Glutamatergic neuron (in vitro differentiated cells): ENCODE measurements at places on chromosomes 7 and 10.
A peak's percentile ranks its signal among the peaks of the same experiment; 100 is the strongest.

GRCh38 chr7:133561396-133561795, 308.5 kb downstream of the EXOC4 start:
- DNase-seq = no peak

DNA sequence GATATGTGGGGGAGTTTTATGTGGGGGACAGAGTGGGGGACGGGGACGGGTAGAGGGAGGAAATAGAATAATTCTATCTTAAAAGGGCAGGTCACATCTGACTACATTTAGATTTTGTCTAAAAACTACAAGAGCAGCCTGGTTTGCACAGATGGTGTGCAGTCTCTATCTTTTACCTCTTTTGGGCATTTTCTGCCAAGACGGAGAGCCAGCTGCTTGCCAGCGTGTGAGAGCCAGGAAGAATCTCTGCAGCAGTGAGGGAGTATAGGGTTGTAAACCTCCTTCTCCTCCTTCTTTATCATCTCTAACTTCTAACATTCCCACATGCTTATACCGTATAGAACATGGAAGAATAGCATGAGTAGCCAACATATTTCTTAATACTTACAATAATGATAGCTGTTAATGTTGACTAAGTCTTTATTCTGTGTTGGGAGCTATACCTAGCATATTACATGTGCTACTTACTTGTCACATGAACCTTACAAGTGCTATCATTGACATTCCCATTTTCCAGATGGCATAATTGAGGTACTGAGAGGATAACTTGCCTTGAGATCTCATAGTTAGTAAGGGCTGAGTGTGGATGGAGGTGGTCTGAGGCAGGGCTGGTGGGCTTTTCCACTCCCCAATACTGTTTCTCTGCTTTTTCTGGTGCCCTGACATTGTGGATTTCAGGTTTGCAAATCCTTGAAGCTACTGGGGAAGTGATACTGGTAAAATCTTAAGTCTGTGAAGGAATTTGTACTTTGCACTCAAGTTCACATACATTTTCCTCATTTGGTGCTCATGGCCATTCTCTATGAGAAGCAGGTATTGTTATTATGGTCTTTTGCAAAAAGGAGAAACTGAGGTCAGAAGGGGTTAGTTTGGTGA, 1.1 kb downstream of the ENTPD1 start:
- DNase-seq = no peak

- no peak for DNase-seq
Measured at GRCh38 chr7:38773430-38773829, 135.6 kb downstream of the VPS41 start.

DNA sequence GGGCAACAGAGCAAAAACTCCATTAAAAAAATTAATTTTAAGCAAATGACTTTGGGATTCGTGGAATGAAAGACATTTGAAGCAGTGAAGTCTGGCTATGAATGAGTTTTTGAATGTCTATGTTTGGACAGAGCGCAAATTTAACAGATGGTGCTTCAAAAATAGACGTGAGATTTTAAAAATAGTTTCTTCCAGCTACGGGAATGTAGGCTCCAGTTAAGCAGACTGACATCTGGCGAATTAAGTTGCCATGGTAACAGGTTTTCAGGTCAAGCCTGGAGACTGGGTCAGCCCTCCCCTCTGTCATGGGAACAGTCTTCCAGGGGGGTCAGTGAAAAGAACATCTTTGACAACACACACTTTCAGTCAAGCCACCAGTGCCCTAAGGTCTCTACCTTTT, 62.0 kb downstream of the MYOF start:
- no peak for DNase-seq

DNA sequence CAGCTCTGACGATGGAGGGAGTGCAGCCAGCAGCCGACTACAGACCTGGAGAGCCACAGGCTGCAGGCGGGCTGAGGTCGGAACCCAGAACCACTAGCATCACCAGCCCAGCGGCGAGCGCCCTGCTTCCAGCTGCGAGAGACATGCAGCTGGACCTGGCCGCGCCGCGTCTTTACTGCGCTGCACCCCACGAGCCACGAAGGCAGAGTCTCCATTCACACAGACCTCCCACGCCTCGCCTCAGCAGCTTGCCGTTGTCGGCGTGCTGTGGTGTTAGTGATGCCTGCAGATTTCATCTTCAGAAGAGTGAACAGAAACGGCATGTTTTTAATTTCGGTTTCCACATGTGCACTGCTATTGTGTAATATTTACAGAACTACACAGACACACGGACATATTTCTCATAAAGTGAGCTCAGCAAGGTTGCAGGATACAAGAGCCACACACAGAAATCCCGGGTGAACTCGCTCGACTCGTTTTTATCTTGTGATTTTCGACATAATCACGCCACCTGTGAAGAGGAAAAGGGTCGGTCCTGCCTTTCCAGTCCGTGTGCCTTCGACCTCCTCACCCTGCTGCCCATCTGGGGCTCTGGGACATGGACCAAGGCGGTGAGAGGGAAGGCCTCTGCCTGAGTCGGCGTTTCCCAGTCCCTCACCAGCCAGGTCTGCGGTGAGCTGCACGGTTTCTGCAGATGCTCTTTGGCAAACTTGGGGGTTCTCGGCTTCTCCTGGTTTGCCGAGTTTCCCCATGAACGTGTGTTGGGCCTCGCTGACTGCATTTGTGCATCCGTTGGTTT, 252.2 kb downstream of the ELFN1 start:
- no peak for DNase-seq

- DNase-seq = no peak
Measured at GRCh38 chr10:124678557-124679240, 65.5 kb downstream of the FAM53B start.

DNA sequence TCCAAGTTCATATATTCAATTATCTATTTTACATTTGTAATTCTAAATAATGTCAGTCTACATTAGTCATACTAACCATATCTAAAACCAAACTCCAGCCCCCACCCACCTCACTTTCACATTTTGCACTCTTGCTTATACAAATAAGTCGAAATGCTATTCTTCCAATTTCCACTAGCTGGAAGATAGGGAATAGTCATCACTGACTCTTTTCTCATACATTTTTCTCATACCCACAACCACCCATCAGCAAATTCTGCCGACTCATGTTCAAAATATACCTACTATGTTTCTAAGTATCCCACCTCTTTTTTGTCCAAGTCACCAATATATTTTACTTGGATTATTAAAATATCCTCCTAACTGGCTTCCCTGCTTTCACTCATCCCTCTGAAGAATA, 93.2 kb upstream of the DGKB start:
- DNase-seq = no peak

DNA sequence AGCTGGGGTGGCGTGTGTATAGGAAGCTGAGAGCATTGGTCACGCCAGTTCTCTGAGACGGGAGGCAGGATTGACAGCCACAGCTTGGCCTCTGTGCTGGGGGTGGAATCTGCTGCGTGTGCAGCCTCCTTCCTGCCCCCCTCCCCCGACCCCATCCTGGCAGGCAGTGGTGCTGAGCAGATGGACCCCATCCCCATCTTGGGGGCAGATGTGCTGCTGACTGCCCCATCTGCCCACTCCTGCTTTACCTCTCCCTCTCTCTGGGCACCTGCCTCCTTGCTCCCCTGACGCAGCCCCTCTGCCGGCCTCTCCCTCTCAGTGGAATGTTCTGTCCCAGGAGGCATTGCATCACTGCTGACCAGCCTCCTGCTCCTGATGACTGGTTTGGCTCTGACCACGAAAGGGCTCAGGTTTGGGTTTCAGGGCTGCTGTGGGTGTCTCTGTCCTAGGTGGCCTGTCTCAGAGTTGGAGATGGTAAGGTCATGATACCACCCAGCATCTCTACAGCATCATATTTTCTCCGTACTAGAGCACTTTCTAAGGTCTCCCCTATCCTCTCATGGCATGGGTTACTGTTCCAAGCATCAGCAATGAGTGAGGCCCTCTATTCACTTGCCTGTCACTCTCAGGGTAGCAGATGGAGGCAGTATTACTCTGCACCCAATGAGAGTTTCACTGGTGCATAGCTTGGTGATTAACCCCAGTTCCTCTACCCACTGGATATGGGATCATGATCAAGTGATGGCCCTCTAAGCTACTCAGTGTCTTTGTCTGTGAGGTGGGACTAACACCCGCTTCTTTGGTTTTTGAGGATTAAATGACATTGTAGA, 81.9 kb downstream of the RBM20 start:
- DNase-seq = peak; percentile 77

DNA sequence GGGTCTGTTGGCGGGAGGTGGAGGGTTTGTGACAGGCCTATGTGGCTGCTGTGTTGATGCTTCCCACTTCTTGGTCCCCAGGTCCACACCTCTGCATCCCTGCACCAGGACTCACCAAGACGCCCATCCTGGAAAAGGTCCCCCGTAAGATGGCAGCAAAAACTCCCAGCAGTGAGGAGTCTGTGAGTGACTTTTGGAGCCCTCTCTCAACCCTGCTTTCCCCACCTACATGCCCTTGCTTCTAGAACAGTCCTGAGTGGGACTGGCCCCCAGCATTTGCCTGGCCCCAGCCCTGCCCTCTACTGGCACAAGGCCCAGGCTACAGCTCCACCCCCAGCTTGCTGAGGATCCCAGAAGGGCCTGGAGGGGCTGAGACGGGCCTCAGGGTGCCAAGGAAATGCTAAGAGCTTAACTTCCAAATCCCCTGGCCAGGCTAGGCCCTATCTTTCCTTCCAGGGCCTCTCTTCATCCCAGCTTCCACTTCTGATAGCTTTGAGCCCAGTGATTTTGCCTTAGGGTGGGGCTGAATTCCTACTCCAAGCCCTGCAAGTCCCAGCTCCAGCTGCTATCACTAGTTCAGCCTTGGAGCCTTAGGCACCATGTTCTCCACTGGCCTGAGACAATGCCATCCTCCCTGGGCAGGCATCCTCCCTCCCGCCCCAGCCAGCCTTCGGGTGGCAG, 2.7 kb downstream of the CHAT start:
- no peak for DNase-seq
